Activated CD4-positive, CD25-positive, alpha-beta regulatory T cell (primary cell): ENCODE measurements at places on chromosomes 3 and 15.

GRCh38 chr3:197226179-197226578 is 72.2 kb downstream of the DLG1 start:
- DNase-seq: no peak

DNA sequence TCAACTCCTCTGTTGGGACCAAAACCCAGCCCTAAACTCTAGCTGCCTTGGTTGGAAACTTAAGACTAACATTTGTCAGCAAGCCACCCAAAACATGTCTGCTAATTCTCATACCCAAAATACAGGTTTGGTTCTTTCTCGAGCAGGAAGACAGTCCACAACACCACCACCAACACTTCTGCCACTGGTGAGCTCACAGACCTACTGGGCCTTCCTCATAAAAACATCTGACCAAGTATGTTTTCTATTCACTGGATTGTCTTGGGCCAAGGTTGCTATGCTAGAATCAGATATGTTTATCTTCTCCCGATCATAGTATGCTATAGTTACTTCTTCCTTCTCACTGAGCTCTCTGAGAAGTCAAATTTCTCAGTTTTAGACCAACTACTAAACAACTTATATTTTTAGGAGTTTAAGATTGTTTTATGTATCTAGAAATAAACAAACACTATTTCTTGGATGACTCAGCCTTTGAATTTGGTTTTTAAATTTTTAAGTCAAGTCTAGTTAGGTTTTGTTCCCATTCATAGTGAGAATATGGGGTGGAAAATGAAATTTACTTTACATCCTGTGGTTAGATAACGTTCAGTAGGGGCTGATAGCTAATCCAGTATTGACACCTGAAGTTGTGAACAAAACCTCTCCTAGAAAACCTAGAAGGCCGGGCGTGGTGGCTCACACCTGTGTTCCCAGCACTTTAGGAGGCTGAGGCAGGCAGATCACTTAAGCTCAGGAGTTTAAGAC is 360.5 kb downstream of the RSL24D1 start:
- DNase-seq: no peak

GRCh38 chr3:128040660-128041059 is 11.6 kb upstream of the SEC61A1 start:
- no peak for DNase-seq

DNA sequence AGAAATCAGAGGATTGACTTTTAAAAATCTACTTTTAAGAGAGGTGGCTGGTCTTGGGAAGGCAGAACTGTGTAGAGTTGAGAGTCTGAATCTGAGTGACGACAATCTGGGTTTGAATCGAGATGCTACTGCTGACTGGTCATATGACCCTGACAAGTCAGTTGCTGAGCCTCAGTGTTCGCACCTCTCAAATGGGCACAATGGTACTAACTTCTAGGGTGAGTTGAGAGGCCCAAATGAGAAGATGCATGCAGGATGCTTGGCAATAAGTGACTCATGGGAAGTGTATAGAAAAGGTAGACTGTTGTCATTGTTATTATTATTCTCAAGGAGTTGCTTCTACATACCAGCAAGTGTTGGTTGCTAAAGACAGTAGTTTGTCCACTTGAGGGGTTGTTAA is 10.3 kb downstream of the CACNA2D3 start:
- no peak for DNase-seq

DNA sequence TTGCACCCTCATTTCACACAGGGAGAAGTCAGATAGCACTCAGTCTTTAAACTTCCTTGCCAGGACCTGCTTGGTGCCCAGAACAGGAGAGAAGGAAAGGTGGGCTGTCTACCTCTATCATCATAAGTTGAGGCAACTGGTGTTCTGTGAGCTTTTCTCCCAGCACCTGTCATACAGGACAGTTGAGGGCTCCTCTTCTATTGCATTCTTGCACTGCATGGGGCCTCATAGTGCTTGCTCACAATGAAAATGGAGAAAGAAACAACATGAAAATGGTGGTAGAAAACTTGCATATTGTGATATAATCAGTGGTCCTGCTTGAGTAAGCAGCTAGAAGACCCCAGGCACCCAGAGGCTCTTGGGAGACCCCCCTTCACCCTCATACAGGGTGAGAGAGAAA is 311.7 kb upstream of the GOLIM4 start:
- DNase-seq: no peak

DNA sequence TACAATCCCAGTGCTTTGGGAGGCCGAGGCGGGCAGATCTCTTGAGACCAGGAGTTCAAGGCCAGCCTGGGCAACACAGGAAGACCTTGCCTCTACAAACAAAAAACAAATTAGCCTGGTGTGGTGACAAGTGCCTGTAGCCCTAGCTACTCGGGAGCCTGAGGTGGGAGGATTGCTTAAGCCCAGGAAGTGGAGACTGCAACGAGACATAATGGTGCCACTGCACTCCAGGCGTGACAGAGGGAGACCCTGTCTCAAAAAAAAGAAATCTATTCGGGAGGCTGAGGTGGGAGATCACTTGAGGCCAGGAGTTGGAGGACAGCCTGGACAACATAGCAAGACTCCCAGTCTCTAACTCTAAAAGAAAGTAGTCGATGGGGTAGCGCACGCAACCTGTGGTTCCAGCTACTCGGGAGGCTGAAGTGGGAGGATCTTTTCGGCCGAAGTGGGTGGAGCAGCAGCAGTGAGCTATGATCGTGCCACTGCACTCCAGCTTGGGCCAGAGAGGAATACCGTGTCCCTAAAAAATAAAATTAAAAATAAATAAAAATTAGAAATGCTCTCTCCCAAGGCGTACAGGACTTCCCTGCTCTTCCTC is 775 bp downstream of the C3orf33 start:
- DNase-seq: no peak

DNA sequence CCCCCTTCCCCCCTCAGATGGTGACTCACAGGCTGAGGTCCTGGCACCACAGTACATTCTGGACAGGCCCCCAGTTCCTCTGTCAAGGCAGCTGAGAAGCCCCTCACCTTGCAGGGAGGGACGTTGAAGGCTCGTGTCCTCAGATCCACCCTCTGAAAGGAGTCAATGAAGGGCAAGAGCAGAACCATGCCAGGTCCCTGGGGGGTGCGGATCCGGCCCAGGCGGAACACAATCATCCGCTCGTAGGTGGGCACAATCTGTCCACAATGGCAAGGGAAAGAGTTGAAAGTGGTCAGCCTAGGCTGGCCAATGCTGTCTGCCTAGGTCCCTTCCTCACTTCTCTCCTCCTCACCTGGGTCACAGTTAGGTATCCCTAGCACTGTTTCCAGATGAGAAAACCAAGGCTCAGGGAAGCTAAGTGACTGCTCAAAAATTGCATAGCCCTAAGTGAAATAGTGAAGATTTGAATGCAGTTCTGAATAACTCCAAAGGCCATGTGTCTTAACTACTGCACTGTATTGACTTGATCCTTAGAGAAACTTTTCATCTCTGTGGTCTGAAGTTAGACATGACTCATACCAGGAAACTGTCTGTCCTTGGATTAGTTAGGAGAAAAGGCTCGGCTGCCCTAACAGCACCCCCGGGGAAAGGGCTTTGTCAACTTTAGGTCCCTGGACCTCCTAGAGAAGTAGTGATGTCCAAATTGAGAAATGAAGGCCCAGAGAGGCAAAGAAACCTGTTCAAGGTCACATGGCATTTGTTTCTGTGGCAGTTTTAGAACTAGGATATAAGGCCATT is 2.9 kb downstream of the STOML1 start:
- DNase-seq: no peak

DNA sequence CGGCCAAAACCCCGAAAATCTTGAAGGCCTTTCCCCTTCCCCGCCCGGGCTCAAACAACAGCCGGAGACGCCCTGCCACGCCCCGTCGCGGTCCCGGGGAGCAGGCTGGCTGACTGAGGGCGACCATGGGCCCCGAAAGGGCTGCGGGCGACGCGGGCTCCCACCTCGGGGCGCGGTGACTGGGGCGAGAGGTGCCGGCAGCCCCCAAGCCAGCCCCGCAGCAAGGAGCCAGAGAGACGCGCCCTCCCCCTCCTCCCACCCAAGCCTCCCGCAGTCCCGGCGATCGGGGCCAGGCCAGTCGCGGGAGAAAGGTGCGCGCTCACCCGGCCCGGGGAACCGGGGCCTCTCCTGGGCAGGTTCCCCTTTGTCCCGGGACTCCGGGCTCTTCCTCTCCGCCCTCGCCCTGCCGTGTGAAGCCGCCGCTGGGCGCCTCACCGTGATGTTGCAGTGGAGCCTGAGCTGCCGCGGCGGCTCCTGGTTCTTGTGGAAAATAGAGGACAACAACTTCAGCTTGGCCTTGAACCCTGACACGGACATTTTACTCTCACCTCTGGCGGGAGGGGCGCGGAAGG is 30.6 kb upstream of the ZSCAN2 start:
- DNase-seq: peak; percentile 16

DNA sequence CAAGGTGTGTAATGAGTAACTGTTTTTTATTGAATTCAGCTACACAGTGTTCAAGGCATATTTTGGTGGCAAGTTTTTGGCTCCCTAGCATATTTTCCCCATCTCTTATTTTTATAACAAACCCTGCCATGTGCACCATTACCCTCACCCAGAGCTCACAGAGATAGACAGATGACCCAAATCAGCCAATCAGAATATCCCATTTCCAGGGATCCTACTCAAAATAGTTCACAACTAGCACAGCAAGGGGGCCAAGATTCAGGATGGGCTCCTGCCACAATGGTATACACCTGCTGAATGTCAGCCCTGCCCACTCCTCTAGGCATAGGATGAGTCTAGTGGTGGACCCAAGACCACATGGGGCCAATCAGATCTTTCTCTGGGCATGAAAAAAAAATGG is 78.8 kb upstream of the SETMAR start:
- DNase-seq: no peak

DNA sequence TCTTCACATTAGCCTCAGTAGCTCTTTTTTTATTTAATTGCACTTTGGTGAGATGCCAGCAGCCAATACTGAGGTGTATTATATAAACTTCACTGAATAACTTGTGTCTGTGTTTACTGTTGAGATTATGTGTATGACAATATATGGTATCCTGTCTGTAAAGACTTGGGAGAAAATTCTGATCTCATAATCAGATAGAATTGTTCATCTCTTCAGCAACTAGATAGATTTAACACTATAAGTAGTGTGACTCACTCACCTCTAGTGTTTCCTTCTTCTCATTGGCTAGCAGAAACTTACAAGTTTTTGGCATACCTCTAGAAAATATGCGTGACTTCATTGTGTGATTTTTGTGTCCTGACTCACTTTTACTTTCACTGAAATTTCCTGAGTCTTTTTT is 67.6 kb upstream of the TGFBR2 start:
- no peak for DNase-seq
